ENCODE measurements at places on chromosomes 2 and 18.

DNA sequence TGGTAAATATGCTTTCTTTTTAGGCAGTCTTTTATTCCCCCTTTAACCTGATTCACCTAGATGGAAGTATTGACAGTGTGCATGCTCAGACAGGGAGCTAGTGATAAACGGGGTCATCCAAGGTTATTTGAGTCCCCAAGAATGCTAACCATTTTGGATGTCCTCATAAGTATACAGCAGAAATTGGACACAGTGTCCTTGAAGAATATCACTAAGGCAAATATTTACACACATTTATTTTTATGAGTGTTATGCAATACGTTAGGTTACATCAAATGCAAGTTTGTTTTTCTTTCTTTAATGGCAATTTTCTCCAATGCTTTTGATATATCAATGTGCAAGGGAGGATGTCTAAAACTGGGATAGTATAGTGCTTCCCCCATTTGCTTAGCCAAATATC, 23.6 kb downstream of the CNTNAP5 start:
- no peak overlapping the region for H3K27ac ChIP-seq
- no peaks in the 10 kb centered on the region for H3K27me3 ChIP-seq
- no peaks in the 10 kb centered on the region for H3K36me3 ChIP-seq
- DNase-seq = no peak

- peaks cover 16% of the 10 kb centered on the region for H3K4me1 ChIP-seq
- H3K27ac ChIP-seq = no peak overlapping the region
- H3K4me3 ChIP-seq = no peak overlapping the region
- DNase-seq = peak; percentile 79
- no peaks in the 10 kb centered on the region for H3K27me3 ChIP-seq
These were observed 3.4 kb upstream of the DUSP2 start for GRCh38 chr2:96148410-96149217.

DNA sequence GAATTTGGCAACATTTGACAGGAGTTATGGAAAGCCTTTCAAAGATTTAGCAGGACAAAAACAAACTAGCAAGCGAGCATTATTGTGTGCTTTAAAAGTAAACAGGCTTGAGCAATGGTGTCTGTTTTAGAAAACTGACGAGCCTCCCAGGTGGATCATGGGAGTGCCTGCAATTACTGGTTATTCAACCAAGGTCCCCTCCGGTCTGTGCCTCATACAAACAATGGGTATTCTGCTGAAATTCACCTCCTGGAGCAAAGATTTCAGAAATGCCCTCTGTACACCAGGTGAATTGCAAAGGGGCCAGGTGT, 22.4 kb downstream of the RTP5 start:
- no peaks in the 10 kb centered on the region for H3K4me1 ChIP-seq
- H3K27ac ChIP-seq = no peak overlapping the region
- H3K4me3 ChIP-seq = no peak overlapping the region
- H3K27me3 ChIP-seq = no peaks in the 10 kb centered on the region
- H3K36me3 ChIP-seq = no peaks in the 10 kb centered on the region

GRCh38 chr2:200244111-200244510, 62.4 kb upstream of the SPATS2L start:
- H3K27ac ChIP-seq = no peak overlapping the region
- no peak overlapping the region for H3K4me3 ChIP-seq
- H3K36me3 ChIP-seq = no peaks in the 10 kb centered on the region
- no peaks in the 10 kb centered on the region for H3K4me1 ChIP-seq

- no peaks in the 10 kb centered on the region for H3K27me3 ChIP-seq
- no peaks in the 10 kb centered on the region for H3K36me3 ChIP-seq
- no peak overlapping the region for H3K4me3 ChIP-seq
- H3K27ac ChIP-seq = no peak overlapping the region
These were observed 357.8 kb downstream of the ZNF516 start for GRCh38 chr18:76137216-76137615.

GRCh38 chr2:203802342-203803052, 65.1 kb upstream of the CTLA4 start:
- H3K36me3 ChIP-seq = no peaks in the 10 kb centered on the region
- no peak for DNase-seq
- H3K4me3 ChIP-seq = no peak overlapping the region
- H3K27ac ChIP-seq = no peak overlapping the region
- peaks cover 6% of the 10 kb centered on the region for H3K4me1 ChIP-seq
- no peaks in the 10 kb centered on the region for H3K27me3 ChIP-seq
